ENCODE measurements at places on chromosomes 2 and 18.

GRCh38 chr18:62018759-62019041, 125.9 kb upstream of the RNF152 start:
- no peak for DNase-seq

- DNase-seq = no peak
These were observed 114.3 kb downstream of the NXPH2 start for GRCh38 chr2:138665937-138666336.

- no peak for DNase-seq
These were observed 14.5 kb upstream of the LPIN2 start for GRCh38 chr18:3027370-3027891.

- no peak for DNase-seq
These were observed 498.2 kb upstream of the PIK3C3 start for GRCh38 chr18:41456831-41457230.

DNA sequence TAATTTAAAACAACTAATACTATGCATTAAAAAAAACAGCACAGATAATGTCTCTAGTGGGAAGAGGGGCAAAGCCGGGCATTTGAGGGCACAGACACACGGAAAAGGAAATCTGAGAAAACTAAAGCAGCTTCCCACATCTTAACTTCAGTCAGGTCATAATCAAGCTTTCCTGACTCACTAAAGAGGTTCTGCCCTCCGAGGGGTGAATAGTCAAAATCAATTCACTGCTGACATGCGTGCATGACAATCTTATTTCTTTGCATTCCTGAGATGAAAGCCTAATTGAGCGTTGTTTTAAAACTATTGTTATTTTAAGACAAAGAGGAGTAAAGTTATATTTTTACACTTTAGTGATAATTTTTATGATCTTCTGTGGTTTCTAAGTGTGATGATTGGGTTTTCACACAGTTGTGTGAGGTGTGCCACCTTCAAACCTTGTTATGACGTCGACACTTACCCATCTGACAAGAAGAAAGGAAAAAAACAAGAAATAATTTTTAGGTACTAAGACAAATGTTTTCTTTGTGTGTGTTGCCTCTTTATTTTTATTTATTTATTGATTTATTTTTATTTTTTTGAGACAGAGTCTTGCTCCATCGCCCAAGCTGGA, 90.9 kb downstream of the GATA6 start:
- DNase-seq = no peak

DNA sequence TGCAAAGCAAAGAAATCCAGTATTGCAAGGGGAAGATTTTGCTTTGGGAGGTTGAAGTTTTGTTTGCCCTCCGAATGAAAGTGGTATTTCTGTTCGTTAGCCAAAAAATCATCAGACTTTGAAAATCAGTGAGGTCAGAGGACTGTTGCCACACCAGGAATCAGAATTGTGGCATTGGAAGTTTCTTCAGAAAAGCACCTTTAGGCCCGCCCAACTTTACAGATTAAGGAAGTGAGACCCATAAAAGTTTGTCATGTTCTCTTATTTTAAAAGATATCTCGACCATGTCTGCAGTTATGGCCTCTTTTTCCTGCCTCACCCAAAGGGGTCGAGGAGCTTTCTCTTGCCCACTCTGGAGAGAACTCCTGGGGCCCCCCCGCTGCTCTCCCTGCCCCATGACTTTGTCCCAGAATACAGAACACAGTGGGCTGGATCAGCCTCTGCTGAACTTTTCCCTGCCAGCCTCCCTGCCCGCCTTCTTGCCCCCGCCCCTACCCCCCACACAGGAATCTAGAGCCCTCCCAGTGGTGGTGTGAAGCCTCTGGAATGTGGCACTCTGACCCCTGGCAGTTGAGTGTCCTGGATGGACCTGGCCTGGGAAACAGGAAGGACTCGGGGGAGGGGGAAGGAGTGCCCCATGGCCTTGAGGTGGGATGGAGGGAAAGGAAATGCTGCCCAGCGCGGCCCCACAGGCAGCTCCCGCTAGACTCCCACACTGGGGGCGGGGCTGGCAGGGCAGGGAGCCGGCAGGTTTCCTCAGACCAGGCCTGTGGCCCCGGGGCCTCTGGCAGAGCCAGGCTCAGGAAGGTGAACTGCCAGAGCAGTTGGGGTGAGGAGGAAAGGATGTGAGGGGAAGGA, 25.3 kb downstream of the CRIM1 start:
- DNase-seq = no peak

- no peak for DNase-seq
These were observed 91.4 kb downstream of the RTN4 start for GRCh38 chr2:54958717-54959371.

GRCh38 chr2:134170700-134171099, 83.2 kb upstream of the MGAT5 start:
- no peak for DNase-seq

- no peak for DNase-seq
These were observed 70.9 kb upstream of the ST6GAL2 start for GRCh38 chr2:106956879-106957278.

DNA sequence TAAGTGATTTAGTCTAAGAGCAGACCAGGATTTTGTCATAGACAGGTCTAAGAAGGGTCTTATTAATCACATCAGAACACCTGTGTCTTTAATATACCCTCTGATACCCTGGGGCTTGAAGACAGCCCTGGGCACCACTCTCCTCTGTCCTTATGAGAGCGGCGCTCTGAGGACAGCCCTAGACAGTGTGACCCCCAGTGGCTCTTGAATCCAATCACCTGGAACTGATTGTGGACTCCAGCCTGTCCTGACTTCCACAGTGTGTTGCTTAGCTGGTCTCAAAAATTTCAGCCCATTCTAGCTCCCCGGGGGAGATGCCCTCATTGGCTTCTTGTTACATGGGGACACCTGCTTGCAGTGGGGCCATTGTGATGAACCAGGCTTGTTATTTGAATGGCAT, 195.8 kb upstream of the SMAD2 start:
- no peak for DNase-seq

GRCh38 chr2:233486357-233486756, 80.2 kb downstream of the USP40 start:
- no peak for DNase-seq

GRCh38 chr2:51971136-51971535, 939.2 kb upstream of the NRXN1 start:
- DNase-seq = no peak

DNA sequence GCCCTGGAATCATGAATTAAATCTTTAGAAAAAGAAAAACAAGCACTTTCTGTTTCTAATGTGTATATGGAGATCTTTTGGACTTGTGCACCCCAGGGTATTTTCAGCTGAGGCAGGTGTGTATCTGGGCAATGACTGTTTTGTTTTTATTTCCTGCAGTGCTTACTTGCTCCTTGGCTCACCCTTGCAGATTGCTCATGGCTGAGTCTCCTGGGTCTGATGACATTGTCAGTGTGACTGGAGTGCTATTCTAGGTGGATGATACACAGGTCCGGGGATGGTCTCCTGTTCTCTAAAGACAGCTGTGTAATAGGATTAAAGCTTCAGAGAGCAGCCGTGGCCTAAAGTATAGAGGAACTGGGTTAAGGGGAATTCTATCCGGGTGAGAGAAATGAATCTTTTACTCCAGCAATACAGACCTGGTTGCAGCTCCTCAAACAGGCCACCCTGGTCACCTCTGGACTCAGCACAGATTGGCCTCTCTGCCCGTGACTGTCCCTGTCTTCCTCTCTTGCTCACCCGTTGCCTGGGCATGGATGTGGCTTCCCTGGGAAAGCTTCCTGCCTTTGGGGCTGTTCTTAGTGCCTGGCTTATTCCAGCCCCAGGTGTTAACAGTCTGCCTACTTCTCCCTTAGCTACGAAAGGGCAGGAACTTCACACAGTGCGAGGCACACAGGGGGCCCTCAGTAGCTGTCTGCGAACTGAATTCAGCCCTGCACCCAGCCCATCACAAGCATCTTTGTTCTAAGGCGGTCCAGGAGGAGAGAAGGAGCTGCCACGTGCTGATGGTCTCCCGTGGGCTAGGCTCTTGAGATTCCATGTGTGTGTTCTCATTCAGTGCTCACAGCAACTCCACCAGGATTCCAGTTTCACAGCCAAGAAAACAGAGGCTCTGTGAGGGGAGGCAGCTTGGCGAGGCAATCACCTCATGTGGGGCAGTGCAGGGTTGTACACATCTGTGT, 84.3 kb downstream of the ACOXL start:
- no peak for DNase-seq
